Fibroblast of mammary gland (primary cell): ENCODE measurements at places on chromosomes 2 and 18.

- no peak for DNase-seq
Observed at GRCh38 chr2:3265981-3266924, 111.4 kb downstream of the EIPR1 start.

- DNase-seq, result peak; percentile 46
Observed at GRCh38 chr2:37457401-37457901, 113.0 kb downstream of the QPCT start.

- no peak for DNase-seq
Observed at GRCh38 chr2:113238871-113239839, 39.6 kb downstream of the PAX8 start.

- DNase-seq, result no peak
Observed at GRCh38 chr2:141199711-141200110, 931.1 kb downstream of the LRP1B start.

DNA sequence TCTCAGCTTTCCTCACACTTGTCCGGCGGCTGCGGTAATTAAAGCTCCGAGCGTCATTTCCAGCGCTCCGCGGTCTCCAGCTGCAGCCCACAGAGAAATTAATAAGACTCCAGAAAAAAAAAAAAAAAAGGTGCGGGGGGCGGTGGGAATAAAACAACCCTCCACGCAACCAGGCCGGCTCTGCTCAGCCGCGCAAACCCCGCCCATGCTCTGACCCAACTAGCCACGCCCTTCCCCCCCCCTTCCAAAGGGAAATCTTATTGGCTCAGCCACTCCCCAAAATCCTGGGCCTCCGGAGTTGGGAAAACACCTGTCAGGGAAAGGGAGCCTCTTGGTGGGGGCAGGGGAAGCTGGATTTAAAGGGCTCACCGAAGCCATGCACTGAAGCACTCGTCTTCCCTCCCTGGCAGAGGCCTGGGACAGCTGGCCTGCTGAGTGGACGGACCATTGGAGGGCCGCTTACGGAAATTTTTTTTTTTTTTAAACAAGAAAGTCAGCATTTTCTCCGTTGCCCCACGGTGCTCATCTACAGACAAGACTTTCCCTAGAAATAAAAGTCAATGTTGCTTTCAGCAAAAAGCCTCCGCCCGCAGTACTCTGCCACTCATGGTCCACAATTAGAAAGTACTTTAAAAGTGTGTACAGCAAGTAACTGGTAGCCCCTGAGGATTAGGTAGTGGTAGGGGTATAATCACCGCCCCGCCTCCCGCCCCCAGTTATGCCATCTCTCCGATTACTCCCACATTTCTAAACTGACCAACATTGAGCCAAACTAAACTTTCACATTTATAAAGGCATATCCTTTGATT is 674 bp upstream of the ERBB4 start:
- no peak for DNase-seq

- no peak for DNase-seq
Observed at GRCh38 chr2:47086571-47086970, 68.5 kb downstream of the STPG4 start.

DNA sequence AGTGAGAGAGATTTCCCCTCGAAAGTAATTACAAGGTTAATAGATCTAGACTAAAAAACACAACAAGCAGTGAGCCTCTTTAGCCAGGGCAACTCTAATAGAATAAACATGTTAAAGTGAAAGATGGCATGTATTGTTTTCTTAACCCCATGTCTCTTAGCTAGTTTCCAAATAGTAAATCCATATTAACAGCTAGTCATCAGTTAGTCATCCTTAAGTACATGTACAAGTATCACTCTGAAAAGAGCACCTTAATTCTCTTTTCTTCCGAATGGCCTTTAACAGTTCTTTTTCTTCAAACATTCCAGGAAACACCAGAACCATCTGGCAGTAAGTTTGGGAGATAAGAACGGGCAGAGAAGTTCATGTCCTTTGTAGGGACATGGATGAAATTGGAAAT is 1480.0 kb downstream of the LRP1B start:
- DNase-seq, result peak; percentile 77

DNA sequence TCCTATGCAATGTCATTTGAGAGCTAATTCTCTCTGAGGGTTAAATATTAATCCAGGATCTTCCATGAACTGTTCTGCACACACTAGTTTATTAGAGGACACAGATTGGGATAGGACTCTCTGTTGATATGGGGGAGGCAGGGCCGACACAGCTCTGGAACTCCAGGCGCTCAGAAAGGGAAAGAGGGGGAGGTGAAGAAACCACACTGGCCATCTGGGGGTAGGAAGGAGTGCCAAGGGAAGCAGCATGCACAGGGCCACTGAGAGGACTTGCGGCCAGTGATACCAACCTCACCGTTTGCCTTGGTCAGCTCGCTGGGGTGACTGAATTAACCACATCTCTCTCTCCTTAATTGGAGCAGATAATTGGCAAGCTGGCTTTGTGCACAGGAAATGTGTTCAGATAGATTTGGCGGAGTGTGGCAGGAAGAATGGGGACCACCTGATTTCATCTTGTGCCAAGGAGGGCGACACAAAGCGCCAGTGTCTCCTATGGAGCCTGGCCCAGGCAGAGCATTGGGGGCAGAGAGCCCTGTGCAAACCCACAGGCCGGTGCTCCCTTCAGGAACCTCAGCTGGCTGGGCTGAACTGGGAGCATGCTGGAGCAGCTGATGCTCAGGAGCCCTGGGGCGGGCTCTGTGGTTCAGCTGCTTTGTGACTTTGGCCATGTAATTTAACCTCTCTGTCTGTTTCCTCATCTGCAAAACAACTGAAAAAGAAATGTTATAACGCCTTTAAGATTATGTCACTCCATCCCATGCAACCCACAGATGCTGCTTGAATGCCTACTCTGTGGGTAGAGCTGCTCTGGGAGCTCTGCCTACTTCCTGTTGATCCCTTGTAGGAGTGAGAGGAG is 114.7 kb upstream of the STON1 start:
- DNase-seq, result peak; percentile 41

- DNase-seq, result no peak
Observed at GRCh38 chr2:62320657-62321357, 124.9 kb downstream of the B3GNT2 start.

- DNase-seq, result no peak
Observed at GRCh38 chr2:53452957-53453748, 314.5 kb upstream of the CHAC2 start.

- DNase-seq, result no peak
Observed at GRCh38 chr2:178295906-178296305, 101.6 kb downstream of the OSBPL6 start.

- DNase-seq, result no peak
Observed at GRCh38 chr2:58120626-58121229, 74.1 kb downstream of the VRK2 start.

GRCh38 chr2:109439986-109440385 is 173.8 kb downstream of the SEPTIN10 start:
- no peak for DNase-seq

GRCh38 chr2:9556121-9556743 is 602 bp upstream of the ADAM17 start:
- peak; percentile 24 for DNase-seq

GRCh38 chr18:48402953-48403352 is 6.2 kb downstream of the ZBTB7C start:
- no peak for DNase-seq

GRCh38 chr2:139214801-139215200 is 434.6 kb upstream of the NXPH2 start:
- DNase-seq, result no peak

DNA sequence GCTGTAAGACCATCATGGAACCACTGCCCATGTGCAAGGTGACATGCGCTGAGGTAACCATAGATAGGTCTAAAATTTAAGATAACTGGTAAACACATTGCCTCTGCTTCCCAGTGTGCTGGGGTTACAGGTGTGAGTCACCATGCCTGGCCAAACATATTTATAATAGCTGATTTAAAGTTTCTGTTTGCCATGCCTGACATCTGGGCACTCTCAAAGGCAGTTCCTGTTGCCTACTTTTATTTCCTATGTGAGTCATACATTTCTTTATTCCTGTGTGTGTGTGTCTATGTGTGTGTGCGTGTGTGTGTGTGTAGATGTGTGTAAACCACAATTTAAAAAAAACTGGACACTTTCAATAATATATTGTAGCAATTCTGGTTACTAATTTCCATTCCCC is 415.2 kb upstream of the NETO1 start:
- peak; percentile 43 for DNase-seq

DNA sequence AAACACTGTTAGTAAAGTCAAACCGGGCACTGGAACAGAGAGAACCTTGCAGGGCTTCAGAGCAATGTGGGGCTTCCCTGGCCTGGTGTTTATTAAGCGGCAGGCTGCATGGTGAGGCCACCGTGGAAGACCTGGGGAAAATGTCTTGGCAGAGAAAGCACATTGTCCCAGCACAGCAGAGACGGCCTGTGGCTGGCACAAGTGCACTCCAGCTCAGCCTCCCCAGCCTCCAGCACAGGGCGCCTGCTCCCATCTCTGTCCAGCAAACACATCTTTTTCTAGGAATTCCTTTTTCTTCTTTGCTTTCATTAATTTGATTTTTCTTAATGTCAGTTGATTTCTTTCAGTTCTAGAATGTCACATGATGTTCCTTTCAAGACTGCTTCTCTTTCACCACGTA is 138.2 kb upstream of the NFATC1 start:
- no peak for DNase-seq

- DNase-seq, result no peak
Observed at GRCh38 chr2:36634981-36635597, 37.1 kb upstream of the FEZ2 start.

DNA sequence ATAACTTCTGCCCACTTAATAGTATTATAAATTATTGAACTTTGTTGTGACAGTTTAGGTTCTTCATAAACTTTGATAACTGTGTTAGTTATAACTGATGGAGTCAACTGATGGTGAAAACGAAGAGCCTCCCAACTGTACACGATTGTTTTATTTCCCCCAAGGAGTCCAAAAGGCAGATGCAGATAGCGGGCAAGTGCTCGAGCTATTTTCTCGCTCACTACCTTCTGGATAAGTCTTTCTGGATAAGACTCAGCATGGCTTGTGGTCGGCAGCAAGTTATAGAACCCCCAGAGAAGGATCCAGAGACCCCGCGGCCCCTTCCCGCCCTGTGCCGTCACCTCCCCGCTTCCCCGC is 517 bp downstream of the GCFC2 start:
- no peak for DNase-seq
